Stimulated activated CD4-positive, alpha-beta T cell treated with anti-CD3 and anti-CD28 coated beads, Interleukin-1b, Interleukin-23, amount 100 ng/mL, for 4 hours (primary cell): ENCODE measurements at places on chromosomes 3 and 15.

GRCh38 chr3:197424266-197424665, 125.9 kb upstream of the DLG1 start:
- DNase-seq, result no peak

- no peak for DNase-seq
These were observed 31.0 kb downstream of the MITF start for GRCh38 chr3:69770219-69770618.

DNA sequence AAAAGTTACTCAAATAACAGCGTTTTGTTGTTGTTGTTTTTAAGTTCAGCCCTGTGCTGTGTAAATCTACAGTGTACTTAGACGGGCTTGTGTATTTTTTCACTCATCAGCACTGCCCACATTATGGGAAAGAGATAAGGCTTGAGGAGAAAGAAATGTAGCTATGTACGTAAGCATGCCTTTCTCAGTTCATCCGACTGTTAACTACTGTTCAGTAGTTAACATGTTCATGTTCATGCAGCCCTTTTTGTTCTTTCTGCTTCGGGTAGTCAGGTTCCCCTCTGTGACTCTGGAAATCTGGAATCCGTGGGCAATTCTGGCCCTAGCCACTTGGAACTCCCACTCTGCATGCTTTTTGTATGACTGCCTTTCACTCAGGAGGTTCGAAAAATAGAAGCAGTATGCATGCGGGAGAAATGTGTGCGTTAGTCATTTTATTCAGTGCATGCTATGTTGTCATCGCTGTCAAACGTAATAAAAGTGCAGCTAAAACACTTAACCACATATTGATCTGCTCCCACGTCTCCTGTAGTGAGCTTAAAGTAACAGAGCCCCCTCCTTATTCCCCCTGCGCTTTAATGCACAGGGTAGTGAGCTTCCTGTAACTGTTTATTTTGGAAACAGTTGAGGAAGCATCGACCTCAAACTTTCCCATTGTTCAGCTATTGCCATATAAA, 283.1 kb upstream of the NR2F2 start:
- DNase-seq, result no peak

- DNase-seq, result no peak
These were observed 47.7 kb upstream of the GYG1 start for GRCh38 chr3:148943506-148944205.

DNA sequence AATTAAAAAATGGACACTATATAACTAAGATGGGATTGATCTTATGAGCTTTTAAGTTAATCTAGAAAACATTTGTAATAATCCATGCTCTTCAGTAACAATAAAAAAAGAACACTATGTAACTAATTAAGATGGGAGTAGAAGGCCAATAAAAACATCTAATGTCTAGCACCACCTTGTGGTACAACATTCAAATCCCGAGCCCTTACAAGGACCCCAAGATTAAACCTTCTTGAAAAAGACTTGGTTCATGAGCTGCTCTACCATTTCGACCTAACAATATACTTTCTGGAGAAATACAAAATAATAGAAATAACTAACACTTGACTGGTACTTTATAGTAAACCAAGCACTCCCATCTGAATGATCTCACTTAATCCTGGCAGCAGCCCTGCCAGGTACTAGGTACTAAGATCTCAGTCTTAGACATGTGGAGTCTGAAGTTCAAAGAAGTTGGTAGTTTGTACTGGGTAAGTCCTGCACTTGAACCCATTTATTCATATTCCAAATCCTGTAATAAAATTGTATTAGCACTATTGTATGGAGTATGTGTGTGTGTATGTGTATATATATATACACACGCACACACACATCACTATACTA, 21.8 kb downstream of the METTL6 start:
- no peak for DNase-seq

GRCh38 chr3:182597621-182598041, 195.7 kb upstream of the ATP11B start:
- DNase-seq, result no peak
